Daoy (cell line): ENCODE measurements at places on chromosomes 4 and X. TPM values are rescaled to one million over a fixed set of nuclear protein-coding genes. Genes with fewer than 3 reads are reported as not detected.
A peak's percentile ranks its signal among the peaks of the same experiment; 100 is the strongest.

Gene CT45A2
- total RNA-seq, result 0.12 and 0.69 TPM in 2 replicates

Gene PTTG2
- total RNA-seq, result not detected in 2 replicates

Gene FAM13A
- 4.3 and 6.5 TPM in 2 replicates for total RNA-seq

Gene CXCL8
- 166 and 198 TPM in 2 replicates for total RNA-seq

Gene CLCN4
- total RNA-seq, result 4.2 and 8.8 TPM in 2 replicates

Gene CT45A5
- 10.4 and 11.1 TPM in 2 replicates for total RNA-seq

Gene RNF128
- total RNA-seq, result 1.8 TPM in 2 replicates

Gene SLC25A31
- not detected in 2 replicates for total RNA-seq

Gene HPSE
- total RNA-seq, result 2.1 and 4.4 TPM in 2 replicates

Gene VCX2
- total RNA-seq, result not detected in 2 replicates

Gene ALPK1
- 2.2 and 3.8 TPM in 2 replicates for total RNA-seq

Gene UGT2B7
- total RNA-seq, result not detected in 2 replicates

Gene BTK
- total RNA-seq, result 0.06 TPM in 1 of 2 replicates, not detected in the other

- DNase-seq, result peak; percentile 81
These were observed at the start of gene ZNF275 for GRCh38 chrX:153333821-153334653. Gene ZNF275 (plus strand): TSS chrX:153334153. CDS start chrX:153336680, 2,527 bp downstream.

- DNase-seq, result no peak
These were observed 1206.1 kb downstream of the ARAP2 start for GRCh38 chr4:35038079-35038805.

GRCh38 chr4:122635205-122635604 is 14.3 kb upstream of the IL21 start:
- DNase-seq, result no peak

GRCh38 chr4:186596346-186596745 is 41.0 kb upstream of the MTNR1A start:
- no peak for DNase-seq

DNA sequence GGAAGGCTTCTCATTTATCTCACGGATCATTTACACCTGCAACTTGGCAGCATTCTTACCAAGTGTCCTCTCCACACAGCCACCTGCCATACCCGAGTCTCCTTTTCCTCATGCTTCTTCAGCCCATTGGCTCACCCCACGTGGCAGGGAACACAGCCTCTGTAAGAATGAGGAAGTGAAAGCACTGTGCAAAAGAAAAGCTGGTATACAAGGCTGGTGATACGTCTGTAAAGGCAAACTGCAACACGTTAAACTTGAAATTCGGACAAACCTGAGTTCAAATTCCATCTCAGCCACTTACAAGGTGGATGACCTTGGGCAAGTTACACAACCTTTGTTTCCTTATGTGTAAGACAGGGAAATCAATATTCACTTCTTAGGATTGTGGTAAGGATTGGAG is 164.0 kb upstream of the RASGEF1B start:
- DNase-seq, result no peak

- peak; percentile 53 for DNase-seq
These were observed 56.7 kb upstream of the ATOH1 start for GRCh38 chr4:93771640-93772411.

DNA sequence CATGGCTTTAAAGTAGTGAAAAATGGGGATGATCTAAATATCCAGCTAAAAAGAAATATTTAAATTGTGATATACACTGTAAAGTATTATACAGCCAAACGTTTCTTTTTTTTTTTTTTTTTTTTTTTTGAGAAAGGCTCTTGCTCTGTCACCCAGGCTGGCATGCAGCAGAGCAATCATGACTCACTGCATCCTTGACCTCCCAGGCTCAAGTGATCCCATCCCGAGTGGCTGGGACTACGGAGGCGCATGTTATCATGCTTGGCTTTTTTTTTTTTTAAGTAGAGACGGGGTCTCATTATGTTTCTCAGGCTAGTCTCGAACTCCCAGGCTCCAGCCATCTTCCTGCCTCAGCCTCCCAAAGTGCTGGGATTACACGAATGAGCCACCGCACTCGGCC is 17.1 kb downstream of the SMIM14 start:
- peak; percentile 94 for DNase-seq

DNA sequence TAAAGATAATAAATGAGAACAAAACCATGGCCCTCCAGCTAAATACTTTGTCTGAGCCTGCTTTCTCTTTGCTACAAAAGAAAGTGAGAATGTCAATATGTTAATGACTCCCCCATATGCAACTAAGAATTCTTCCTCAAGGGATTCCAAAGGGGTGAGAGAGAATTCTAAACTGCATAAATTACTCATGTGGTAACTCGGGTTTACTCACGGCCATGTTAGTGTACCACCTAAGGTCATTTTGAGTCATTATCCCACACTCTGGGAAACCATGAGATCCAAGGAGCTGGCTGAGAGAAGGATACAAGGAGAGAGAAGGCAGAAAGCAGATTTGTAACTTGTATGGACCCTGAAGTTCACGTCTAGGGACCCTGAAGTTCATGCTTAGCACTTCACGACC is 190.3 kb downstream of the DHX15 start:
- DNase-seq, result peak; percentile 63

DNA sequence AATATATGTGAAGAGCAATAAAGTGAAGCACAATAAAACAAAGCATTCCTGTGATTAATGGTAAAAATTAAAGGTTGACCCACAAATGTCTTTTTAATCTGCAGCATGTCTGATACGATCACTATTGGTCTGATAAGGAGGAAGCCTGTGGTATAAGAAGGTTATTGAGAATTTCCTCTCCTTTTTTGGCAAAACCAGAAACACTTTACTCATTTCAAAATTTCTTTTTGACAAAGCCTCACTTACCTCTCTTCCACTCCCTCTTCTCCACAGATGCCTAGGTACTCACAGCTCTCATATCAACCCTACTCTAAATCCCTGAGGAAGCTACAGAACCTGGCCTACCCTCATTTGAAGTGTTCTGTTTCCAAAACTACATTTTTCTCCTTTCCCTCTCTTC is 56.1 kb downstream of the TSPAN5 start:
- DNase-seq, result no peak

DNA sequence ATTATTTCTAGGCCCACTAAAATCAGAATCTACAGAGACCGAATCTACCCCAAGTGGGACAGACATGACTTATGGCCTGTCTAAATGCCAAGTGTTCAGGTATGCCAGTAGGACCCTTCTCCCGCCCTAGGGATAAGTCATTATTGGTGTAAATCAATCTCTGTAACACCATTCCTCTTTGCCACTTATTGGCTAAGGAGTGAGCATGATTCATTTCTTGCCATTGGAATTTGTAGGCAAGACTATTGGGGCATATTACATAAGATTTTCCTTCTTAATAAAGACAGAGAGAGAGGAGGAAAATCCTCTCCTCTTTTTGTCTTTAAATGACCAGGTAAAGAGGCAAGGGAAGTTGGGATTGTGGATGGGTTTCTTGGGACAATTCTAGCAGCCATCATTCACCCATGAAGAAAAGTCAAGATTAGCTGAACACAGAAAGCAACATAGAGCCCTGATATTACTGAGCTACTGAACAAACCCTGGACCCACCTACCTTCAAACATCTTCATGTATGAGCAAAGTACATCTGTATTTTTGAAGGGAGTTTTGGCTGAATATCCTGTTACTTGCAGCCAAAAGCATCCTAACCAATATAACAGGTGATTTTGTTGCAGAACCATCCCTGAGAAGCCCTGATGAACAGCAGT is 2.6 kb downstream of the SLC9B2 start:
- no peak for DNase-seq

GRCh38 chr4:10810411-10810810 is 125.8 kb upstream of the CLNK start:
- no peak for DNase-seq

GRCh38 chr4:7427831-7428260 is 6.9 kb downstream of the PSAPL1 start:
- no peak for DNase-seq

GRCh38 chrX:134459683-134460004 is 321 bp upstream of the HPRT1 start:
- no peak for DNase-seq

- DNase-seq, result no peak
These were observed 104.1 kb upstream of the MCF2 start for GRCh38 chrX:139811942-139812629.

DNA sequence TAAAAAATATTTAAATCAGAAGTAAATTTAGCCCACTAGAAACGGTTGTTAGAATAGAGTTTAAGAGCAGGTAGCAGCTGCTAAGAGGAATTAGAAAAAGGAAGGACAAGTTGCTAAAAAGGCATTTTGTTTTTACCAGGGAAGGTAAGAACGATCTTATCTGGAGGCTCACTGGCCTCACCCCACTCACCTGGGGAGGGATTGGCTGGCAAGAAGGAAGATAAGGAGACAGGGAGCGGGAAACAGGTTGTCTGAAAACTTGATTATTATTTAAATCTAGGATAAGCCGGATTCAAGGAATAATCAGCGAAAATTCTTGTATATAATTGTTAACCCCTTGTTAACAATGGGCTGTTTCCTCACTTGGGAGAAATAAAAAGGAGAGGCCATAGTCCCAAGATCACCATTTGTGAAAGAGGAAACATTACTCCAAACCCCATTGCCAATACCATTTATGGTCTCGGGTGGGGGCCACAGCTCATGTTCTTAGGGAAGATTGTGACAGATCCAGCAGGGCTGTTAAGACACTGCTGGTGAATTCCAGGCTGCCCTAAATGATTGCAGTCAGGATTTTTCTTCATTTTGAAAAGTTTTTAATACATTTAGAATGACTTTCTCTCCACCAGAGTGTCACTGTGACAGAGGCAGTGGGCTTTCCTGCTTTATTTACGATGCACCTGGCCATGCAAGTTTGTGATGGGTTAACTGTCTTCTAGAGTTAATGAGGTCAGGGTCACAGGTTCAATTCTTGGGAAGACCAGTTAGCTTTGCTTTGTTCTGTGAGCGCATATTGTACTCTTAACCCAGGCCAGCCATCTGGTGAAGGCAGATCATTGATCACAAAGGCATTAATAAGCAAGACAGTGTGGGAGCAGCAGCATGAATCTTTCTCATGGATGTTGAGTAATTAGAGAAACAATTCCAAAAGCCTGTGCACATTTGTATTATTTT is 106.6 kb downstream of the CEP135 start:
- DNase-seq, result no peak

DNA sequence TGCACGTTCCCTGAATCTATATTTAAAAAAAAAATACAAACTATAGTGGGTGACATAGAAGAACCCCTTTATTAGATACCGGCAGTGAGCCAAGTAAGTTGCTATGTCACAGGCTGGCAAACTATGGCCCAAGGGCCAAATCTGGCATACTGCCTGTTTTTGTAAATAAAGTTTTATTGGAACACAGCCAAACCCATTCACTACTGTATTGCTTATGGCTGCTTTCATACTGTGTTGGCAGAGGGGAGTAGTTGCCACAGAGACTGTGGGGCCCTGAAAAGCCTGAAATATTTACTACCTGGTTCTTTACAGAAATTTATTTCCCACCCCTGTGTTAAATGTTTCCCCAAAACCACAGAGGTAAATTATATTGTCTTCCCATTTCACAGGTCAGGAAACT is 71.2 kb upstream of the EGFL6 start:
- no peak for DNase-seq

DNA sequence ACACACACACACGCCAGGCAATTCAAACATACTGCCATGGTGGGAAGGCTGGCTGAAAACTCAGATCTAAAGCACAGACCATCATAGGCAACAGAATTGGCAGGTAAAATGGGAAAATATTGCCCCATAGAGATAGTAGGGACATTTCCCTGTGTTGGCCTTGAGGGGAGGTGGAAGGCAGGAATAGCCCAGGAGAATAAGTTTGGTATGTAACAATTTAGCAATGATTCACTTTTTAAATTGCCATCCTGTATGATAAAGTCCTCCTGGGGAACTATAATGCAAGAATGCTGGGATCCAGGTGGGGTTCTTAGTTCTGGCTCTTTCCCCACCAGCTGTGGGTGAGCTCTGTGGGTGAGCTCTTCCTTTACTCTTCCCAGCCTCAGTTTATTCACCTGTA is 51.0 kb downstream of the ATXN3L start:
- no peak for DNase-seq
